Neural progenitor cell (in vitro differentiated cells): ENCODE measurements at places on chromosomes 4 and X. TPM values are rescaled to one million over a fixed set of nuclear protein-coding genes. Genes with fewer than 3 reads are reported as not detected.

DNA sequence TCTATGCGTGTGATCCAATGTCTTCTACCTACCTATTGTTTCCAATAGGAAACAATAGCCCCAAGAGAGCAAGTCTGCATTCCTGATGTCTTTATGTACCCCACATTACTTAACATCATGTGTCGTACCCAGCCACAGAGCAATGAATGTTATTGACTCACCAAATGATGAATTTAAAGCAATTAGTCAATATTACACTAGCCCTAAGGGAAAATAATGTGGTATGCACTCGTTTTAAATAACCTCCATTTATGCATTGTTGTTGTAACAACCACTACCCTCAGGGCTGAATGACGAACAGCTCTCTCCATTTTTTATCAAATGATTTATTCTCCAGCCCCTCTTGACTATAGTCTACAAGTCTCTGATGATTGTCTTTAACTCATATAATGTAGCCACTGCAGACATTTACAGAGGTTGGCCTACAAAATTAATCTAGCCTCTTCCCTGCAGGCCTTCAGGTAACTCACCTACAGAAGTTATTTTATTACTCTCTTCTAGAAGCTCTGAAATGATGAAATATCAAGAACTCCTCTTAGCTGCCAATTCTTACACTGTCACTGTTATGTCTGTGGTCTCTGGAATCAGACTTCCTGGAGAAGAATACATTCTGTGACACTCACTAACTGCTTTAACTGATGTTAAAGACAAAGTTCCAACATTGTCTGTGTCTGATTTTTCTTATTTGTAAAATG is 601.7 kb upstream of the GRIA3 start:
- no peaks in the 10 kb centered on the region for H3K36me3 ChIP-seq
- no peaks in the 10 kb centered on the region for H3K27me3 ChIP-seq
- no peak overlapping the region for H3K4me3 ChIP-seq
- H3K4me1 ChIP-seq = no peaks in the 10 kb centered on the region
- no peak overlapping the region for H3K27ac ChIP-seq
- no peak for DNase-seq

GRCh38 chrX:13776387-13776786 is 40.5 kb downstream of the GPM6B start:
- H3K4me1 ChIP-seq = no peaks in the 10 kb centered on the region
- no peaks in the 10 kb centered on the region for H3K27me3 ChIP-seq
- DNase-seq = no peak
- H3K36me3 ChIP-seq = no peaks in the 10 kb centered on the region
- H3K27ac ChIP-seq = no peak overlapping the region

GRCh38 chr4:14348506-14348905 is 653.8 kb upstream of the CPEB2 start:
- H3K4me3 ChIP-seq = no peak overlapping the region
- H3K4me1 ChIP-seq = no peaks in the 10 kb centered on the region
- DNase-seq = no peak

- H3K27ac ChIP-seq = no peak overlapping the region
- no peaks in the 10 kb centered on the region for H3K36me3 ChIP-seq
- H3K4me1 ChIP-seq = no peaks in the 10 kb centered on the region
- no peaks in the 10 kb centered on the region for H3K27me3 ChIP-seq
- H3K4me3 ChIP-seq = no peak overlapping the region
Measured at GRCh38 chr4:74408639-74409038, 36.3 kb upstream of the AREG start.

- no peaks in the 10 kb centered on the region for H3K27me3 ChIP-seq
- no peak for DNase-seq
- no peak overlapping the region for H3K4me3 ChIP-seq
- no peak overlapping the region for H3K27ac ChIP-seq
Measured at GRCh38 chr4:169005453-169006099, 4.5 kb downstream of the CBR4 start.

GRCh38 chrX:114006664-114007063 is 577.2 kb upstream of the HTR2C start:
- H3K27ac ChIP-seq = no peak overlapping the region
- H3K4me1 ChIP-seq = no peaks in the 10 kb centered on the region
- no peaks in the 10 kb centered on the region for H3K27me3 ChIP-seq
- no peak for DNase-seq
- H3K4me3 ChIP-seq = no peak overlapping the region
- H3K36me3 ChIP-seq = no peaks in the 10 kb centered on the region

DNA sequence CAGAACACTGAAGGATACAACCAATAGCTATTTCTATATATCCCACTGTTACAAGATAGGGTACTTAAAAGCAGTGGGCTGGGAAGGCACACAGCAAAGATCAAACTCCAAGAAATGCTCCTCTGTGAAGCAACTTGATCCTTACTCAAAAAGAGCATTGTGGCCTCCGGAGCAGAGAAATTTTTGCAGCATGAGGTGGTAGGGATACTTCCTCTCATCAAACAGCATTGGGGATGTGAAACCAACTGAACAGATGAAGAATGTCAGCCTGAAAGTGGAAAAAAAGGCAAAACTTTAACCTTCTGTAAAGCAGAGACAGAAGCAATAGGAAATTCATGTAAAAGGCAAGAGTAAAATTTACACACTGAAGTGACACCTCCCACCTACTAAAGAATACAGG is 92.2 kb downstream of the HUWE1 start:
- no peak for DNase-seq
- H3K27ac ChIP-seq = no peak overlapping the region
- no peak overlapping the region for H3K4me3 ChIP-seq
- H3K4me1 ChIP-seq = no peaks in the 10 kb centered on the region
- peaks cover 13% of the 10 kb centered on the region for H3K36me3 ChIP-seq

DNA sequence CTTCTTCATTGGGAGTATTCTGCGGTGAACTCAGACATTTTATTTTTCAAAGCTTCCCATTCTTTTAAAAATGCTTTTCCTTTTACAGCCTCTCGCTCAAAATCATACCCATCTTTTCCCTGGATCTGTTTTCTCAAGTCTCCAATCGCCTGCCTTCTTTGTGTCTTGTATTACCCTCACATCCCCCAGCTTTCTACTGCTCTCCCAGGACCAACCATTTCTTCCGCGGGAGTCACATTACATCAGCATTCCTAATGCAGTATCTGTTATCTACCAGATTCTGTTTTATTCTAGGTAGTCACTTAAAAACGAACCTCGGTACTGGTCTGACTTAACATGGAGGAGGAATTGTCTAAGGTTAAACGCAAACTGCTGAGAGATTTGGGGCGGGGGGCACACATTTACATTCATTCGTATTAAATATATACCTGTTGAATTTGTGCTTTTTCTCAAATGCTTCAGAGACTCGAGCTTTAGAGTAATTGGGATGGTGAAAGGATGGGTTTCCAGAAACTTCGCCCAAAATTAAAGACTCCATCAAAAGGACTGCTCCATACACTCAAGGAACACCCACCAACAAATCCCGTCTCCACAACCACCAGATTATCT is 493 bp upstream of the UCHL1 start:
- DNase-seq = peak; percentile 56
- peaks cover 26% of the 10 kb centered on the region for H3K4me1 ChIP-seq
- no peaks in the 10 kb centered on the region for H3K27me3 ChIP-seq

DNA sequence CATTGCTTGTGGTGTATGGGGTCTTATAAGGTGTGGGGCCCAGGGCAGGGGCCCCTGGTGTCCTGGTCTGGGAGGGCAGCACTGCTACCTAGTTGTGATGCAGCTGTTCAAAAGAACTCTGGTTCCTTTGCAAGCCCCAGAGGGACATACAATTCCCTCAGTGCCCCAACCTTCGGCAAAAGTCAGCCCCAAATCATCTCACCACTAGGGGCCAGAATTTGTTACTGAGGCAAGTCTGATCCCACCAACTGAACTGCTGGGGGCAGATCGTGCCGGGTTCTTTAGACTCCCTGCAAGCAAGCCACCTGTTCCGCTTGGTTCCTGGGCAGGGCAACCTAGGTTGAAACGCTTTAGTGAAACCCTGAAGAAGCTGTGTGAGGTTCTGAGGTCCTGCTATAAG is 180.1 kb upstream of the S100G start:
- H3K27me3 ChIP-seq = no peaks in the 10 kb centered on the region
- peak; percentile 8 for DNase-seq
- no peaks in the 10 kb centered on the region for H3K4me1 ChIP-seq
- H3K4me3 ChIP-seq = no peak overlapping the region
- no peaks in the 10 kb centered on the region for H3K36me3 ChIP-seq

GRCh38 chr4:164997324-164997723 is 19.9 kb upstream of the TRIM61 start:
- no peak for DNase-seq
- H3K27ac ChIP-seq = no peak overlapping the region
- H3K27me3 ChIP-seq = no peaks in the 10 kb centered on the region
- no peaks in the 10 kb centered on the region for H3K36me3 ChIP-seq
- no peak overlapping the region for H3K4me3 ChIP-seq

Gene TMEM185A
- 15.8 and 16.3 TPM in 2 replicates for total RNA-seq
